ENCODE measurements at places on chromosomes 5 and 9.
A peak's percentile ranks its signal among the peaks of the same experiment; 100 is the strongest.

DNA sequence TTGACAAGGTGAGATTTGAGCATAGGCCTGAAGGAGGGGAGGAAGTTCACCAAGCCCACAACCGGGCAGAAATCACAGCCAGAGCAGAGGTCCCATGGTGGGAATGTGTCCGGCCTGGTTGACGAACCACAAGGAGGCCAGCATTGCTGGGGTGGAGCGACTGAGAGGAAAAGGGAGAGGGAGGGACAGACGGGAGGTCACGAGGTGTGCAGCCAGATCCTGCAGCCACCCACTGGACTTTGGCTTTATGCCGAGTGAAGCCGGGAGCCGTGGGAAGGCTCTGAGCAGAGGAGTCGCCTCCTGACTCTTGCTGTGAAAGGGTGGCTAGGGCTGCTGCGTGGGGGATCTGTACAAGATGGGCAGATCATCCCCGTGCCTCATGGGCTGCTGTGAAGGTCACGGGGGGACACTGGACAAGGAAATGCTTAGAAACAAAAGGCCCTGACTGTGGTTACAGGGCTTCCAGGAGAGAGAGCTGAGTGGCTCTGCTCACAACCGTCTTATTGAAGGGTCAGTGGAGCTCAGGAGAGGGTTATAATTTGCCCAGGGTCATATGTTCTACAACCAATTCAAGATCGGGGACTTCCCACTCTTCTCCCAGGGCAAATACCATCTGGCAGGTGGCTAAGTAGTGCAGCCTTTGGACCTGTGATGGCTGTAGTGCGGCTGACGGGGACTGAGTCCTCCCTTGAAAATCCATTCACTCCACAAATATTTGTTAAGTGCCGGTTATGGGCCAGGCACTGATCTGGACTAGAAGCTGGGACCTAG lies 15.6 kb upstream of the CD74 start:
- no peak for DNase-seq

DNA sequence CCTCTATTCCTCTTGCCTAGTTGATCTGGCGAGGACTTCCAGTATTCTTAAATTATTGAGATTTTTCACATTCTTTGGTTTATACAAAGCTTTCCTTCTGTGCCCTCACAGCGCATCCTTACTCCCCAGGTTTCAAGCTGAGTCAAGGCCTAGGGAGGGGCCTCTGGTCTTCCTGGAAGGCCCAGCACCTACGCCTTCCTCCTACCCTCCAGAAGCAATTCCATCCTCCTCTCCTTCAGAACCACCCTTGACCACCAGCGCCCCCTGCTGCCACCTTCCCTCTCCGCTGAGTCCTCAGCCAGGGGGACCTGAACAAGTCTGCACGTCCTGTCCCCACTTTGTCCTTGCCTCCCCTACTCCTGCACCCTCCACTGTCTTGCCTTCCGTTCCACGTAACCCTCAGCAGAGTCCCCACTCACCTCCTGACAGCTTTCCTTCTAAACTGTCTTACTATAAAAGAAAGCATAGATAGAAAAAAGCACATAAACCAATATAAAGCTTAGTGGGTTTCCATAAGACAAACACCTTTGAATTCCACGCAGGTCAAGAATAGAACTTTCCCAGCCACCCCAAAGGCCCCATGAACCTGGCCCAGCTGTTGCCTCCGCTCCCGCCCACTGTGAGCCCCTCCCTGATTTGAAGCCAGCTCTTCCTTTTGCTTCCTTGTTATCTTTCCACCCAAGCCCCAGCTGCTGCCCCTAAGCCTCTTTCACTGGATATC lies 63.0 kb upstream of the CTSL start:
- peak; percentile 8 for DNase-seq

DNA sequence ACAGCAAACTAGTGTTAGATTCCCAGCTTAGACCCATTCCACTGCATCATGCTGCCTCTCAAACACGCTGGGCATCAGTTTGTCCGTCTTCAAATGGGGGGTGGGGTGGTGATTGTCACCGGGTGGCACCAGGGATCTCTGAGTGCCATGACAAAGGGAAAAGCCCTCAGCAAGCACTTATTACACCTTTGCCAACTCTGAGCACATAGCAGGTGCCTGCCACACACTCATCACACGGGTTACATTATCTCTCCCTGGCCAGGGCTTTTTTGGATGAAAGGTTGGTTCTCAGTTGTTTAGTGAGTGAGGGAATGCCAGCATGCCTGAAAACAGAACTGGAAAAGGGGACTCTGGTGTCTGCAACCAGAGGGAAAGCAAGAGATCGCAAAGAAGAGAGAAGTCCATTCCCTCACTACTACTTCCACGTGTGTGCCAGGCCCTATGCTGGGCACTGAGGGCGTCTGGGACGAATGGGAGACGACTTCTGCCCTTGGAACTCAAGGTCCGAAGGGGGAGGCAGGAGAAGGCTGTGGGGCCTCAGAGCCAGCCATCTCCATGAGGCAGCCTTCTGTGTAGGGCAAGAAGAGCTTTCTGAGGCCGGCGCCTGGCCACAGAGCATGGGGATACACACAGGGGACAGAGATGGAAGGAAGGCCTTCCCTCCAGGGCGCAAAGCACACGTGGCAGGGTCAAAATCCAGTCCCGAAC lies 48.9 kb downstream of the PAX5 start:
- DNase-seq, result no peak

GRCh38 chr5:132425009-132425937 lies 55.8 kb downstream of the SLC22A5 start:
- DNase-seq, result peak; percentile 84

- DNase-seq, result no peak
Observed at GRCh38 chr5:125236981-125237380, 490.5 kb upstream of the ZNF608 start.

All from CD4-positive, alpha-beta T cell treated with Interleukin-17A for 1 hour (primary cell).